C1 segment of cervical spinal cord (tissue), 14 donors: ENCODE measurements at places on chromosomes 3 and 15.

DNA sequence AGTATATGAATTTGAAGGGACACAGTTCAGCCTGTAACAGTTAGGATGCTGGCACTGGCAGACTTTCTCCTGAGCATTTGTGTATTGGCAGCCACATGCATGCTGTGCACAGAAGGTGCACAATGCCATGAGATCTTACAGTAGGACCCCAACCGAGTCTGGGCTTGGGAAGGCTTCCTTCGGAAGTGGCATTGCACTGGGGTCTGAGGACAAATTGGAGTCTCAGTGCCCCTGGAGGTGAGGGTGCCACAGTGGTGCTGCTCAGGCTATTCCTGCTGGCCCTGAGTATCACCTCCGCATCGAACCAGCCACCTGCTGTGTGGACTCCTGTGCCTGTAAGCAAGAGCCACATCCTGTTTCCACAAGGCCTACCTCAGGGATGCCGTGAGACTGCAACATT lies 99.5 kb downstream of the DNAJB8 start:
- DNase-seq: no peak

DNA sequence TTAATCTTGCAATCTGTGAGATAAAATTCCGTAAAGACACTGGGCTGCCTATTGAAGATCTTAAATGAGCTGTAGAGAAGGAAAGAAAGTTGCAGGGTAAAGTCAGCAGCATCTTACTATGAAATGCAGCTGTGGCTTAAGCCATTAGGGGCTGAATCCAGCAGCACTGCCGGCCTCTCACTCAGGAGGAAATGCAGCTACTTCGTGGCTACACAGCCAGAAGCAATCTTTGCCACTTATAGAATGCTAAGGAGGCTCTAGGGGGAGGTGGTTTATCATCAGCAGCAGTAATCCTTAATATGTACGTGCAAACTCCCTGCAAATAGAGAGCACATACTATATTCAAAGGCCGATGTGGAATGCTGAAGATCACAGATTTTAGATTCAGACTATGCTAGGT lies 19.1 kb upstream of the MCTP2 start:
- DNase-seq: no peak

DNA sequence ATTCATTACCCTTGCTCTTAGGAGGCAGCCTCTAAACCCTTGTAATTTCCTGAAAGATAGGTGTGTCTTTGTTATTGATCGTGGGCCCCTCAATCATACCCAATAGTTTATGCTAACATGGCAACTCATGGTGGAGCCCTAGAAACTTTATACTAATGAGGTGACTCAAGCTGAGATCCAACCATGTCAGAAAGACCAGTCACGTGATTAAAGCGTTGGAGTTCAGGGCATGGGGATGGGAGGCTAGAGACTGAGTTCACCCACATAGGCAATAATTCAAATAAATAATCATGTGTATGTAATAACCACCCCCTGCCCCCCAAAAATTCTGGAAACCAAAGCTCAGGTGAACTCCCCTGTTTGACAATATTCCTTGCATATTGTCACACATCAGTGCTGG lies 99.5 kb upstream of the TUSC7 start:
- no peak for DNase-seq

DNA sequence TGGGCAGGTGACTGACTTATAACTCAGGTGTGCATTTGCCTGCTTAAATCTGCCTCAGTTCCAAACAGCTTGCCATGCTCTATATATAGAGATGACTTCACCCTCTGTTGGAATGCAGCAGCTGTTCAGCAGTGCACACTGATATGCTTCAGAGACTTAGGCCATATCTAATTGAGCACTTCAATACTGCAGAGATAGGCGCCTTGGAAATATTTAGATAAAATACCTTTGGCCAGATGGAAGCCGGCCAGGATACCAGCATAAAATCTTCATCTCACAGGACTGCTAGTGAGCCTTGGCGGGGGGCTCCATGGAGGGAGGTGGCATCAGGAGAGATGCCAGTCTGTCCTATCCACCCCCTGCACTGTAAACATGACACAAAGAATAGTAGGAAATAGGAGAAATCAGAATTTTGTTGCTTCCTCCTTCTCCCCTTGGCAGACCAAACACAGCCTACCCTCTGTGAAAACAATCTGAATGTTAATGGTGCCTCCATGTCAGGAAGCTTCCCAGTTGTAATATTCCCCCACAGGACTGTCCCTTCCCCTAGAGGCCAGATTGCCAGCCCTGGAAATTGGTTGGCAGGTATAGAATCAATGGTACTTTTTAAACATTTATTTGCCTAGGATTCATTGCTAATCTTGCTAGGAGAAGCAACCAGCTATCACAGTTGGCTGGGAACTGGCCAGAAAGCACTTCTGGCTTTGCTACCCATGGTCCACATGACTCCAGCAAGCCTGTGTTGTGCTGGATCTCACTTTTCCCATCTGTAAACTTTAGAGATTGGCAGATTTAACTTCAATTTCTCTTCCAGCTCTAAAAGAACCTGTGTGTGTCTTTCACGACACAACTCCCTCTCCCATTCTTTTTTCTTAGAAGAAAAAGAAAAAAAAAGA lies 215.5 kb upstream of the KCNMB2 start:
- no peak for DNase-seq

DNA sequence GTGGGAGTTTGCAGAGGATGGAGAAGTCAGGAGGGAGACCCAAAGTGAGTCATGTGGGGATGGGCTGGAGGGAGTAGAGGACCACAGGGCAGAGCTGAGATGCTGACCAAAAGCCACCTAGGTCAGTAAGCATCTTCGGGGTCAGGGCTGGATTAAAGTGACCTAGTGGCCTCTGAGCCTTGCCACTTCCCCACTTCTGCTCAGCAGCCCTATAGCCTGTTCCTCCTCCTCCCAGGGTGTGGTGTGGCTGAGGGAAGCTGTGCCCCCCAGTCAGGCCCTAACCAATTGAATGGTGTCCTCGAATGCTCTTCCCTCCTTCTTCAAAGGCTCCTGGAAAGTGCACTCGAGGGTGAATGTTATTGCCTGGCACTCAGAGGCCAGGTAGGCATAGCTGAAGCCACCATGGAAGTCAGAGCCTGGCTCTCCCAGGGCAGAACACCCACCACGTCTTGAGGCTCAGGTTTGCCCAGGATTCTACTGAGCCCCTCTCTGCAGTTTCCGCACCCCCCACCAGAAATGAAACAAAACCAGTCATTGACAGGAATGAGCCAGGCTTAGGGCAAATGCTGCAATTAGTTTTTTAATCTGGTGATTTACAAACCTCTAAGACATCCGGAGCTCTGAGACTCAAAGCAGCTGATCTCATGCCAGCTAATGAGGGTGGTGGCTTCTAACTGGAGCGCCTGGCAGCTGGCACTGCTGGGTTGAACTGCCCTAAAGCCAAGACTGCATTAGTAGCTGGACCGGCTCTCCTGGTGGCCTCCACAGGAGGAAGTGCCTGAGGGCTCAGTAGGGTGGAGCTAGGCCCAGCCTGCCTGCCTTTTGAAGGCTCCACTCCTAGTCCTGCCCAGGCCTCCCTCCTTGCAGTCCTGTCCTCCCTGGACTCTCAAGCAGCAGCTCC lies 26.0 kb upstream of the VIPR1 start:
- DNase-seq: no peak

DNA sequence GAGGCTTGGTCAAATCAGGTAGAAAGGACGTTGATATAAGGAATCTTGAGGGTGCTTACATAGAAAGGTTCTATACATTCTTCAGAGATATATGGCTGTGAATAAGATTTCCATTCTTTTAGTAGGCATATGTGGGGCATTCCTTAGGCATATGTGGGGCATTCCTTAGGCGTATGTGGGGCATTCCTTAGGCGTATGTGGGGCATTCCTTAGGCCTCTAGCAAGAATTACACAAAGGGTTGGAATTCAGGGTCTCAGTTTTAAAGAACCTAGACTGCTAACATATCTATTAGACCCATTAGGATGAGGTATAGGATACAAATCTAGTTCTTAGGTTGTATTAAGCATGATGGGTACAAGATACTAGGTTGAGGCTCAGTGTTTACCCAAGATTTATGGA lies 607.8 kb downstream of the SI start:
- DNase-seq: no peak

DNA sequence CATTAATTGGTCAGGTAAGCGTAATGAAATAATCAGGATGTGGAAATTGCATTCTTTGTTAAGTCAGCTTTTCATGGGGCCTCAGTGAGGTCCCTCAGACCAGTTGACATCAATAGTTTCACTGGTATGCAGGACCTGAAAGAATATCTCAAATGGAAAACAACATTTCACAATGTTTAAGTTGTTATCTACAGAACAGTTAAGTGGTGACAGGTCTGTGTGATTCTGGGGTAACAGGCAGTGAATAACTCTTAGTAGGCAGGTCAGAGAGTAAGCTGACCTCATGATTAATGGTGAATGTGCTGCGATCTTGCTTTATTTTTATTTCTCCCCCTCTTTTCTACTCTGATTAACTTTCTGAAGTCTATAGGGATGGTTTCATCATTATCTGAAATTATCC lies 28.9 kb upstream of the ACP3 start:
- DNase-seq: no peak

DNA sequence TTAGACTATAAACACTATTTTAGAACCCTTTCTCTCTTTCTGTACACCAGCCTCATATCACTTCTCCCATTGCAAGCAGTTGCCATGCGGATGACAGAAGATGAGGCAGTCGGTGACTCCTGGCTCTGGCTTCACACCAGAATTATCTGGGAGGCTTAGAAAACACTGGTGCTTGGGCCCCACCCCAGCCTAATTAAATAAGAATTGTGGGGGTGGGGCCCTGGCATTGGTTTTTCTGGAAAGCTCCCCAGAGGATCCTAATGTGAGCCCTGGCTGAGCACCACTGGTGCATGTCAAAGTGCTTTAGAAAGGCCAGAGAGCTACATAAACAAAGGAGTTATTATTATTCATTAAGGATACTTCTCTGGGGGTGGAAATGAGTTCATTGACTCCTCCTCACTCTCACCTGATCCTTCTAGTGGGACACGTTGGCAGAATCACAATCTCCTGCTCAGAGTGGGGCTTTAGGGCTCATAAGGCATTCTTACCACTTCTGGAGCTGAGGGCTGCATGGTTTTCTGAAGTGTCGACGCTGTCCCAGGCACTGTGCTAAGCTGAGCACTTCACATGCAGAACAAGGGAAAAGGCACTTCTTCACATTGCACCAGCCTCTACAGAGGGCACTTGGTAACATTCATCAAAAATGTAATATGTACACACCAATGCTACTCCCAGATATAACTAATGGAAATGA lies 188.5 kb upstream of the TLE3 start:
- no peak for DNase-seq

DNA sequence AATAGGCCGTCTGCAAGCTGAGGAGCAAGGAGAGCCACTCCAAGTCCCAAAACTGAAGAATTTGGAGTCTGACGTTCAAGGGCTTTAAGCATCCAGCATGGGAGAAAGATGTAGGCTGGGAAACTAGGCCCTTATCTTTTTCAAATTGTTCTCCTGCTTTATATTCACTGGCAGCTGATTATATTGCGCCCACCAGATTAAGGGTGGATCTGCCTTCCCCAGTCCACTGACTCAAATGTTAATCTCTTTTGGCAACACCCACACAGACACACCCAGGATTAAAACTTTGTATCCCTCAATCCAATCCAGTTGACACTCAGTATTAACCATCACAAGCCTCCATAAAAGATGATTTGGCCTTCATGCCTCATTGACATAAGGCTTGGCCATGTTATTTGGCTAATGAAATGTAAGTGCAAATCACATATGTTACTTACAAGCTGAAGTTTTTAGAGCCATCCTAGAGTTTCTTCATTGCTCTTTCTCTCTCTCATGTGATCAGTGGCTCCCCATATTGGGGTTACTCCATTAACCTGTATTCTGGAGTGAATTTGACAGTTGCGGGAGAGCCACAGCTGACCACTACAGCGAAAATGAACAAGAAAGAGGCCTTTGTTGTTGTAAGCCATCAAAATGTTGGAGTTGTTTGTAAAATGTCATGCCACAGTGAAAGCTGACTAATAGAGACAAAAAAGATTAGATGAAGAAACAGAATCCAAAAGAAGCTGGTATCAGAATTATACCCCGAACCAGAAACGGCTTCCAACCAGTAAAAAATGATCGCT lies 61.7 kb downstream of the GBE1 start:
- peak; percentile 10 for DNase-seq

DNA sequence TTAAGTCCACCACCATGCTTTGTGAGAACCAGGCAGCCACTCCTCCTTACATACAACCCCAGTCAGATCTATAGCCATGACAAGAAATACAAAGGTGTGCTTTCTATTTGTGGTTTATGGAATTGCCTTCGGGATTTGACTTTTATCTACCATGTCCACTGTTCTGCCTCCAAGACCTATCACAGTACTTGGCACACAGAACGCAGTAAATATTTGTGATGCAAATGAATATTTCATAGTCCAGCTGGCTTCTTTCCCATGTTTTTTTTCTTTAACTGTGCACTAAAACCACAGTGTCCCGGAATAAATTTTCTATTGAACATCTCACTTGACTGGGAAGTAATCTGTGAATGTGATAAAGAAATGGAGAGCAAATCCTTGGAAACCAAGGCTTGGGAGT lies 314.7 kb downstream of the RORA start:
- no peak for DNase-seq

GRCh38 chr15:63902671-63903035 lies 68.9 kb upstream of the HERC1 start:
- DNase-seq: no peak

DNA sequence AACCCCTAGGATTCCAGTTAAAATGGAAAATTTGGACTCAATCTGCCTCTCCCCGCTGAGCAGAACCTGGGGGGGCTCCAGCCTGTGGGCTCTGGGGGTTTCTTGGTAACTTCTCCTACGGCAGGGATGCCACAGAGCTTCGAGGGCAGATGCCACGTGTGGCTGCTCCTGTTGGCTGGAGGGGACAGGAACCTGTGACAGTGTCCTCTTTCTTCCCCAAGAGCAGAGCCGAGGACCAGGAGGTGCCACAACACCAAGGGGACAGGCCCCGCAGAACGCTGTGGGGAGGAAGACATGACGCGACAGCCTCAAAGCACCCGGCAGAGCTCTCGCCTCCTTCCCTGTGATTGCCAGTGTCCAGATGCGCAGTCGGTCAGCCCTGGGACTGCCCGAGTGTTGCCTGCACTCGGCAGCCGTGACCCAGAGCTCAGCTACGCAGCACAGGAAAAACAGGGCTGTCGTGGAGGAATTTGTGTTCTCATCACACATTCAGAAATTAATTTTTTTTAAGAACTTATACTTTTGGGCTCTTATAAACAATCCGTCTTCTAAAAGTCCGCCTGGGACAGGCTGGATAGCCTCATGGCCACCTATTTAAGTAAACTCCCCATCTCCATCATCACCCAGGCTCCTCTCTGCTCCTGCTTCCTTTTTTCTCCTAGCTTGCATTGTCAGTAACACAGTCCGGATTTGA lies 131.9 kb upstream of the MEF2A start:
- no peak for DNase-seq

- no peak for DNase-seq
These were observed 47.7 kb downstream of the ANP32A start for GRCh38 chr15:68773036-68773435.

- DNase-seq: no peak
These were observed 420.7 kb upstream of the CNTN3 start for GRCh38 chr3:75035146-75035545.

DNA sequence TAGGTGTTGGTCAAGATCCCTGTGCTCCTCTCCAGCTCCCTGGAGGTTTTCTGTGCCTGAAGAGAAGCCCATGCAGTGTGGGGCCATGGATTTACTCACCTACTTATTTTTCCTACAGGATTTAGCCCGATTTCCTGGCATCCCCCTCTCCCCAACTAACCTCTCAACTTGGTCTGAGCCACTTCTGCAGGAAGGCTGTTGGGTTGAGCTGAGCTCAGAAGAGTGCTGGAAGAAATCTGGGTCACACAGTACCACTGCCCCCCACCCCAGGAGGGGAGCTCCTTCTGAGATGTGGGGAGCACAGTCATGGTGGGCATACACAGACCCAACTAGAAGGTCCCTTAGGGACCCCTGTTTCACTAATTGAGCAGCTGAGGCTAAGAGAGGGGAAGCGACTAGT lies 34.4 kb upstream of the SLCO2A1 start:
- DNase-seq: no peak
